ENCODE measurements at places on chromosomes 16 and 17.

DNA sequence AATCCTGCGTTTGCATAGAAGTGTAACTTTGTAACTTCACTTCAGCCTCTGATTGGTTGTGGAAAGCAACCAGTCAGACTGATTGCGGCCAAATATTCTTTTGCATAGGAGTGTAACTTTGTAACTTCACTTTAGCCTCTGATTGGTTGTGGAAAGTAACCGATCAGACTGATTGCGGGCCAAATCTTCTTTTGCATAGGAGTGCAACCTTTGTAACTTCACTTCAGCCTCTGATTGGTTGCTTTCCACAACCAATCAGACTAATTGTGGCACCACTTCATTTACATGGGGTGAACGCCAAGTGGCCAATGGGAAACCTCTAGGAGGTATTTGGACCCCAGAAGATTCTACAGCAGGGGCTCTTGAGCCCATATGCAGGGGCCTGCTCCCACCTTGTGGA lies 1.8 kb upstream of the TMEM98 start:
- no peak for DNase-seq

DNA sequence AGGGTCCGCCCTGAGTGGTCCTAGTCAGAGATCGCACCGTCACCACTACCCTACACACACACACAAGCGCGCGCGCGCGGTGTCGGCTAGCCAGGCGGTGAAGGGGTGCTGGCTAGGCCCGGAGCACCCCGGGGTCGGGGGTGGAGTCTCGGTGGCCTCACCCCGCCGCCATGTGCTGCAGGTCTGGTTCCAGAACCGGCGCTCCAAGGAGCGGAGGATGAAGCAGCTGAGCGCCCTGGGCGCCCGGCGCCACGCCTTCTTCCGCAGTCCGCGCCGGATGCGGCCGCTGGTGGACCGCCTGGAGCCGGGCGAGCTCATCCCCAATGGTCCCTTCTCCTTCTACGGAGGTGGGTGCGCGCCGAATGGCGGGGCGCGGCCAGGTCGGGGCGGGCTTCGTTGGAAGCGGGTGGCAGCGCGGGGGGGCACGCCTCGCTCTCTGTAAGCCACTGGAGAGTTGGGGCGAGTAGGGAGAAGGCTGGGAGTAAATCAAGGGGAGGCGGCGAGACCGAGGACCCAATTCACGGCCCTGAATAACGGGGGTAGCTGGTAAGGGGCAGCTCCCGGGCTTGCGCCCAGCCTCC lies 4.8 kb downstream of the LHX1 start:
- no peak for DNase-seq

- DNase-seq = no peak
Observed at GRCh38 chr17:82931699-82932517, 92.1 kb upstream of the ZNF750 start.

- no peak for DNase-seq
Observed at GRCh38 chr16:79163691-79164387, 436.7 kb downstream of the MAF start.

GRCh38 chr17:3573246-3574100 lies 15.9 kb upstream of the TRPV3 start:
- DNase-seq = no peak

- no peak for DNase-seq
Observed at GRCh38 chr16:11414815-11415775, 69.8 kb downstream of the RMI2 start.

DNA sequence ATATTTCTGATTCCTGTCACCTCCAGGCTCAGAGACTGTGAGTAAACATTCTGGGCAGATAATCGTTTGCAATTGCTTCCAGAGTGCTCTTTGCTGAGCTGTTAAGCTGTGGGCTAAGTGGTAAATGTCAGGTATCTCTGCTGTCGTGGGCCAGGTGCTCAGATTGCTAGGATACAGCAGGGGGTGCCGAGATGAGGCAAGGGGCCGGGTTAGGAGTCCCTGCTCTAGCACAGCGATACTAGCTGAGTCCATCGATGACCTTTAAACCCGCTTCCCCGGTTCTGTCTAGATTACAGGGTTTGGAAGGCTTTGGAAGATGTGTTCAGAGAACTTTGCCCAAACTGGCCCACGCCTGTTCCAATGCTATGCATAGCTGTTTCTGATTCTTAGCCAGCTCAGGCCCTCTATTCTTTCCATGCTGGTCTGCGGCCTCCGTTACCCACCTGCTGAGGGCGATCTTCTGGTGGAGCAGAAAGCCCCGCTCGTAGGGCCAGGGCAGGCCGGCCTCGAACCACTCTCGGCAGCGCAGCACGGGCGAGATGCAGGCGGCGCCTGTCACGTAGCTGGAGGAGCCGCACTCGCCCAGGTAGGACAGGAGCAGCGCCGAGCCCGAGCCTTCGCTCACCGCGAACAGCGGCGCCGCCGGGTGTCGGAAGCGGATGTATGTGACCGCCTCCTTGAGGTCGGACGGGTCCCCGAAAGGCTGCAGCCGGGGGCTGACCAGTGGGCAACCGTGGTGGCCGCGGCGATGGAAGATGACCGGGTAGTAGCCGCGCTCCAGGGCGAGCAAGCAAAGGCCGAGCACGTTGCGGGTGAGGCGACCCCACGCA lies 979 bp downstream of the ABHD15 start:
- DNase-seq = peak; percentile 59

- DNase-seq = no peak
Observed at GRCh38 chr17:76445697-76446448, 7.1 kb downstream of the UBE2O start.

DNA sequence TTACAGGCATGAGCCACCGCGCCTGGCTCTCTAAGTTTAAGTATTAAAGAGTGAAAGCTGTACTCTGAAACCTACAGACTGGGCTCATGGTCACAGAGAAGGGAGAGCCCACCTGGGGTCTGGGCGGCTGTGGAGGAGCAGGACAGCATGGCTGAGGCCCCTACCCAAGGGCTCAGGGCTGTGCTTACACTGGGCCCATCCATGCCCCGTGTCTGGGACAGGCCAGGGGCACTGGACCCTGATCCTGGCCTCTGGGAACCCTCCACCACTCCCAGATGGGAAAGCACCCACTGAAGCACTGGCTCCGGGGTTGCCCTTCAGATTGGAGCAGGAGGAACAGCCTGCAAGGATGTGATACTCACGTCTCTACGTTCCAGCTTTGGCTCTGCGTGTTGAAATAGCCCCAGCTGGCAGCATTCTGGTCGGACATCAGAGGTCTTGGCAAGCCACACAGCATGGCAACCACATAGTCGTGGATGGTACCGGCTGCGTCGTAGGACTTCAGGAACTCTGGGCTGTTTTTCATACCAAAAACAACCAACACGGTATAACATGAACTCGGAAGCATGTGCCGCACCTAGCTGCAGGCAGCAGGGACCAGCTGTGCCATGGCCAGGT lies 13.0 kb downstream of the SHPK start:
- DNase-seq = no peak

- no peak for DNase-seq
Observed at GRCh38 chr17:42424991-42425610, 2.0 kb upstream of the CAVIN1 start.

DNA sequence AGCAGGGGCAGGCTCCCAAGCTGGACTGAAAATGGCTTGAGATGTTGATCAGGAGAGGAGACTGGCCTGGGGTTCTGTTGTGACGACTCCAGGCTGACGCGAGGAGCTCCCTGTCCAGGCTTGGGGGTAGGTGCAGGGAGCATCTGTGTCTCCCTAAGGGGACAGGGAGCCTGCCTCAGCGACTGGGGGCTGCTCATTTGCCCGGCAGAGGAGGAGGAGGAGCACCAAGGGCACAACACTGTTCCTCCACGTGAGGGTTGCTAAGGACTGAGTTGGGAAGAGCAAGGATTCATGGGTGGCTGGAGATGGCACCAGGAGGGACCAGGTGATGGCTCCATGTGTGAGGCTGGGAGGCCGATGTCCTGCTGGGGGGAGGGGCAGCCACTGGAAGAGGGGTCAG lies 53.3 kb downstream of the USP22 start:
- DNase-seq = no peak

GRCh38 chr16:30984669-30985400 lies at the start of gene HSD3B7:
TSS of gene HSD3B7 (plus strand) at chr16:30985207. CDS start at chr16:30985659, 452 bp downstream.
- peak; percentile 75 for DNase-seq

DNA sequence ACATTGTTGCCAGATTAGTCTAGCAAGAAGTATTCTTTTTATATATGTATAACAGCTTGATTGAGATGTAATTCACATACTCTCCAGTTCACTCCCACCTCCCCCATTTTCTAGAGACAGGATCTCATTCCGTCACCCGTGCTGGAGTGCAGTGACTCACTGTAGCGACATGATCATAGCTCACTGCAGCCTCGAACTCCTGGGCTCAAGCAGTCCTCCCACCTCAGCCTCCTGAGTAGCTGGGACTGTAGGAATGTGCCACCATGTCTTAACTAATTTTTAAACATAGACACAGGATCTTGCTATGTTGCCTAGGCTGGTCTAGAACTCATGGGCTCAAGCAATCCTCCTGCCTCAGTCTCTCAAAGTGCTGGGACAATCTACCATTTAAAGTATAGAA lies 3.3 kb upstream of the RSAD1 start:
- no peak for DNase-seq

DNA sequence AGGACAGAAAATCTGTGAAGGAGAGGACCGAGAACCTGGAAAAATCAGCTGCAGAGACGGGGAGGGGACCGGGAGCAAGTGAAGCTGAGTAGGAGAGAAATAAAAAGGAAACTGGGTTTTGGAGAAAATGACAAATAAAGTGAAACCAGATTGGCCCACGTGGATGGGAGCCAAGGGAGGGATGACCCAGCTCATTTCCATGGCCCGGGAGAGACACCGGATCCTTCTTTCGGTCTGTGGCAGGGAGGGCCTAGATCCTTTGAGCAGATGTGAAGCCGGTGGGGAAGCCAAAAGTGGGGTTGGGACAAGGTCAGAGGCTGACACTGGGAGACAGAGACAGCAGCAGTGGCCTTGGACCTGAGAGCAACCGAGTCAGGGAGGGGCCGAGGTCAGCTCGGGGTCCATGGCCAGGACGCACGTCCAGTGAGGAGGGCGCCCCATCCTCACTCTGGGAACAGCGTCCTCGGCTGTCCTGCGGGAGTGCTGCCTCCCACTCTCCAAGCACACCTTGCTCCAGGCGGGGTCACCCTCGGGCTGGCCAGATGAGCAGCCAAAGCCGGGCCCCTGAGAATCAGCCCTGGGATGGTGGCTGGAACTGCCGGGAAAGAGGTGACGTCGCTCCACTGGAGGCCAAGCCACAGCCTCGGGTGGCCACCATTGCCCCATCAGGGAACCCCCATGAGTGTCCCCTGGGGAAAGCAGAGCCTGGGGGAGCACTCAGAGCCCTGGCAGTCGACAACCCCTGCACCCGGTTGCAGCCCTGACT lies 50.8 kb upstream of the CDR2 start:
- no peak for DNase-seq

DNA sequence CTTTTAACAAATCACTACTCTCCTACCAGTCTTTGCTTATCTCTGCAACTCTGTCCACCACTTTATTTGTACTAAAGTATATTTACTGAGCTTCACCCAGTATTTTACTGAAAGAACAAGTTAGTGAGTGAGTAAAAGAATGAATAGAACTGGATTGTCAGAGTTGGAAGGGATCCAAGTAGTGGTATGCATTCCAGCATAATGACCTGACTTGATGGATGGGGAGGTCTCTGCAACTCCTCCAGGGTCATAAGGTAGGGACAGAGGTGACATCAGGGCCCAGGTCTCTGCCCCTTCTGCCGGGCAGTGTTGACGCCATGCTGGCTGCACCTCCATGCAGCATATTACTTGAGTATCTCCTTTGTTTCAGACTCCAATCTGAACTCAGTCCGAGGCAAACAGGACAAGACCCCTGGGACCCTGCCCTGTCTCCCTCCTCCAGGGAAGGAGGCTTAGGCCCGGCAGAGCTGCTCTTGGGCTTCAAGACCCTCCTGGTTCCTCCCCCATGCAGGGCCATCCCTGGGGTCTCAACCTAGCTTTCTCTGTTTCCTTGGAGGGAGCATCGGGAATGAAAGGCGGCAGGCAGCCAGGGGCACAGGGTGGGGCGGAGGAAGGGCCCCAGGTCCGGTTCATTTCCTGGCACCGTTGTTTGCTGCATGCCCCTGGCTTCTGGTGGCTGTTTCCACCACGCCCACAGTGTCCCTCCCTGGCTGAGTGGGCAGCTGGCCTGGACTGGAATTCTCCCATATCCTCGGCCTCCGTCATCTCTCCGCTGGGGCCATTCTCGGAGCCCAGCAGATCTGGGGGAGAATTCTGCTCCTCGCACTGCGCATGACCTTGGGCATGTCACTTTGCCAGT lies 12.4 kb upstream of the ITGA3 start:
- DNase-seq = no peak

GRCh38 chr16:48525201-48526057 lies 84.6 kb downstream of the N4BP1 start:
- DNase-seq = no peak

GRCh38 chr17:27558842-27559505 lies 72.0 kb upstream of the LGALS9 start:
- DNase-seq = peak; percentile 29

GRCh38 chr16:346587-346986 lies 5.9 kb downstream of the AXIN1 start:
- DNase-seq = no peak

GRCh38 chr17:30449480-30449879 lies 27.7 kb upstream of the GOSR1 start:
- no peak for DNase-seq

- DNase-seq = no peak
Observed at GRCh38 chr16:72873044-72873443, 174.9 kb downstream of the ZFHX3 start.

DNA sequence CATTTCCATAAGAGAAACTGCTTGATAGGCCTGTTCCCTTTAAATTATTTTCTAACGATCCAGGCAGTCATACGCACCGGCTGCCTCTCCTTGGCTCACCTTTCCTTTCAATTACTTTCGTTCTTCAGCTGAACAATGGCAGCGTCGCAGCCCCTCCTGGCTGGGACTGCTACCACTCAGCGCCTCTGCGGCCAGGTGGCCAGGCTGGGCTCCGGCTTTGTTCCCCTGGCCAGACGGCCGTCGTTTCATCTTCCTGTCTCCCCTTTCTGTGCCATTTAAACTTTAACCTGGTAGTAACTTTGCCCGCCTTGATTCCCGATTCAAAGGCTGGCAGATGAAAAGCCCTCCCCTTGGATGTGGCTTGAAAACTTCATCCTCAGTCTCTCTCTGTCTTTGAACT lies 79.0 kb downstream of the C16orf78 start:
- no peak for DNase-seq

DNA sequence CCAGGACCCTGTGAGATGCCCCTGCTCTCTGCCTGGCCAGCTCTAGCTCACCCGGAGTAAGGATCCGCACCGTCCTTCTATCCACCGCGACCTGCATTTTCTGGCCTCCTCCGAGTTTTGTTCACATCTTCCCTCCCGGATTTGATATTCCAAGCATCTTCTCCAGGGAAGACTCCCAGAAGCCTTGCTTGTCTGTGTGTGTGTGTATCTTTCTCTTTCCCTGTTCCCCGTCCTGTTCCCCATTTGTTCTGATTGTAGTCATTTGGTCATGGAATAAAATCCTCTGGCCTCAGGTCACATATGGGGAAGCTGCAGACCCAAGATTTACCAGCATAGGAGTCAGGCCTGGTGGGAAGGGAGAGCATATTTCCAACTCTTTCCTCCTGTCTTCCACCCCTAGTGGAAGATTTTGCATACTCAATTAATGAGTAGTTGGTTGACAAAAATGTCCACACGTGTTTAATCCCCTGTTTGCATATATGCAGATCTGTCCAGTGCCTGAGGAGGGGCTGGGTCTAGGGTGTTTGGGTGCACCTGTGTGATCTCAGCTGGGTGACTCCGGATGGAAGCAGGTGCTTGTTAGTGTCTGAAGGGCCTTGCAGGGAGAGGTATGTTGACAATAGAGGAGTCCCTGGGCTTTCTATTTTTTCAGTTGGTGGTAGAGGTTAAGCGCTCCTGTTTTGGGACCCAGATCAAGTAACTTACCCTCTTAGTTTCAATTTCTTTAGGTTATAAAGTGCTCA lies 1.9 kb downstream of the PRAC1 start:
- peak; percentile 16 for DNase-seq

- DNase-seq = peak; percentile 49
Observed at GRCh38 chr17:28925912-28926365, 23.1 kb upstream of the DHRS13 start.

GRCh38 chr17:56629531-56630075 lies 36.1 kb downstream of the NOG start:
- DNase-seq = peak; percentile 32

Data from SW480 (cell line).